ENCODE measurements at places on chromosomes 3 and 15.
A peak's percentile ranks its signal among the peaks of the same experiment; 100 is the strongest.

- no peak for DNase-seq
Observed at GRCh38 chr15:68057758-68058157, 3.6 kb downstream of the PIAS1 start.

DNA sequence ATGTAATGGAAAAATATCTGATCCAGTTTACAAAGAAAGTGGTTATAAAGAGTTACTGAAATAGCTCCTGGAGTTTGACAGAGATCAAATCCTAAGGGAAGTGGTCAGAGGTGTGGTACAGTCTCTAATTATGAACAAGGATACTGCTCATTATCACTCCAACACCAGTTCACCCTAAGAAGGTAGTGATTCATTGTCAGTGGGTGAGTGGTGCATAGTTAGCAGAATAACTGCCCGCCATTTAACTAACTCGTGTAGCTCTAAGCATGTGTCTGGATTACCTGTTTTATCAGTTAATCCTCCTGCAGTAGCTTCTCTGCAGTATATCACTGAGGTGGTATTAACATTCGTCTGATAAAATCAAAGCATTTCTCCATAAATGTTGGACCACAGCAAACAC is 700.1 kb downstream of the NLGN1 start:
- DNase-seq: no peak

- DNase-seq: no peak
Observed at GRCh38 chr3:21955406-21955805, 204.4 kb upstream of the ZNF385D start.

DNA sequence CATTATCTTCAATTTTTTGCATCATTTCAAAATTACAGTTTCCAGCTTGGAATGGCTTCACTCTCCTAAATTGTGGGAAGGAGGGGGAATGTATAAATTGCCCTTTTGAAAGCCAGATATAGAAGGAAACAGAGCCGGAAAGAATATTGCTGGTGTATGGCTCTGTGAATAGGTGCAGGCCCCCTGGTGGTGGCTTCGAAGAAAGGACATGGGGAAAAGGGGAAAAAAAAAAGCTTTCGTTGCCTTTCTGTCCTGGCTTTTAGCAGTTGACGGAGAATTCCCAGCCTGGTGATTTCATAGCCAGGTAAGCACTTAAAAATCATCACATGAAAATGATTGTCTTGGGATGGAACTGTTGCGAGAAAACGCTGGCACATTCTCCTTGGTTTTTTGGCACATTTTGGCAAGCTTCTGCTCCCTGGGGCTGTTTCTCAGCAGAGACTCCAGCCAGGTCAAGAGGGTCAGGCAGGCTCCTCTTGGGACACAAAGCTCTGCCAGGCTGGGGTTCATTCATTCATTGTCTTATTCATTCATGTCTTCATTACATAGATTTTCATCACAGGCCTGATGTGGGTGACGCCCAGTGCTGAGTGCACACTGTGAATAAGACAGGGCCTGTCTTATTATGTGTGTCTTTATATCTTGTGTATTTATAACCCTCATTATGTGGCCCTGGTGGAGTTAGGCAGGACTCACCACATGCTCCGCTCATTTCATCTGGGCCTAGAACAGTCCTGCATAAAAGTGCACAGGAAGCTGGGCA is 300.0 kb upstream of the TPM1 start:
- no peak for DNase-seq

GRCh38 chr3:189563853-189564563 is 67.2 kb upstream of the TP63 start:
- peak; percentile 71 for DNase-seq

- no peak for DNase-seq
Observed at GRCh38 chr3:112395181-112395895, 62.4 kb downstream of the CD200 start.

DNA sequence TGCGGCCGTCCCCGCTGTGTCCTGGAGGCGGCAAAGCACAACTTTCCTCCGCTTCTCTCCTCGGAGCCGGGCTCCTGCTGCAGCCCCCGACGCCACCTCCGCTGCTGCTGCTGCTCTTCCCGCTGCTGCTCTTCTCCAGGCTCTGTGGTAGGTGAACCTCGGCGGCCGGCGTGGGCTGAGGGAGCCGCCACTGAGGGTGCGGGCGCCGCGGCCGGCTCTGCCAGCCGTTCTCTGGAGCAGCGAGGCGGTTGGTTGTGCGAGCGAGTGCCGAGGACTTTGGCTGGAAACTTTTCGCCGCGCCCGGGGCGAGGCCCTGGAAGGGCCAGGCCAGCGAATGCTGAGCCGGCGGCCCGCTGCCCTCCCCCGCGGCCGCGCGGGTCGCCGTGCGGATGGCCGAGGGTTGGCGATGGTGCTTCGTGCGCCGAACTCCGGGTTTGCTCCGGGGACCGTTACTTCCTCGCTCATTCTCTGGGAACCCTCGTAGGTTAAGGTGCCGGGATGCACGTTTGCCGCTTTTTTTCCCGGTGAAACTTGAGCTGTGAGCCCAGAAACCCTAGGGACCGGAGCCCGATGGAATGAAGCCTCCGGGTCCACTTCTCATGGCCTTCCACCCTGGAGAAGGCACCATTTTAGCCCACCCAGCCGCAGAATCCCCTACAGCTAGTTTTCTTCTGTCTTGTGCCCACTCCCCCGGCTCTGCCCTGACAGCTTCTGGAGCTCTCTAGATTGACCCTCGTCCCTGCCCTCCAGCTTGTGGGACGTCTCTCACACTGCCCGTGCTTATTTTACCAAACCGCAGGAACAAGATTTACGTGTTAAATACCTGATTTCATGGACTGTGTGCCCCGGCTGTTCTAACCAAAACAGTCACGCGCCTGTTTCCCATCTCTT is 660 bp downstream of the NECTIN3 start:
- no peak for DNase-seq

GRCh38 chr3:101203411-101203810 is 117.0 kb downstream of the IMPG2 start:
- DNase-seq: no peak

GRCh38 chr15:46652266-46652665 is 1017.4 kb downstream of the SQOR start:
- DNase-seq: no peak

- no peak for DNase-seq
Observed at GRCh38 chr15:60905587-60905986, 323.5 kb downstream of the RORA start.
